ENCODE measurements at places on chromosomes 12 and 14.

GRCh38 chr14:77986773-77987172, 183.4 kb upstream of the NRXN3 start:
- DNase-seq, result no peak

DNA sequence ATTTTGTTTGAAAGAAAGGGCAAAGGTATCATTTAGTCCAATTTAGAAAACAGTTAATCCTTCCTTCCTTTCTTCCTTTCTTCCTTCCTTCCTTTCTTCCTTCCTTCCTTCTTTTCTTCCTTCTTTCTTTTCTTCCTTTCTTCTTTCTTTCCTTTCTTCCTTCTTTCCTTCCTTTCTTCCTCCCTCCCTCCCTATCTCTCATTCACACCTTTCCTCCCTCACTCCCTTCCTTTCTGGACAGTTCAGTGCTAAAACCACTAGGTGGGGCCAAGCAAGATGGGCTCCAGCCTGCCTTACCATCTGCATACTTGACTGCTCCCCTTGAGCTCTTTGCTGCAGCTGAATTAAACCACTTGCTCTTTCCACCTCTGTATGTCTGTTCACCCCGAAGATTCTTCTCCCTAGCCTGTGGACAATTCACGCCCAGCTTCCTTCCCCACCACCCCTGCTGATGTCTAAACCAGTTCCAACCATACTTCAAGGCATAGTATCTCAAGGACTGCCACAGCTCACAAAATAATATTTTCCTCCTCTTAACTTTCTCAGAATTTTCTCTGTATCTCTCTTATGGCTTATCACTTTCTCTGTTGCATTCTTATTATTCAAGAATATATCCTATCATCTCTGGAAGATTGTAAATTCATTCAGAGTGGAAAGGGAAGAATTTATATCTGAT, 78.0 kb downstream of the DBX2 start:
- DNase-seq, result no peak

DNA sequence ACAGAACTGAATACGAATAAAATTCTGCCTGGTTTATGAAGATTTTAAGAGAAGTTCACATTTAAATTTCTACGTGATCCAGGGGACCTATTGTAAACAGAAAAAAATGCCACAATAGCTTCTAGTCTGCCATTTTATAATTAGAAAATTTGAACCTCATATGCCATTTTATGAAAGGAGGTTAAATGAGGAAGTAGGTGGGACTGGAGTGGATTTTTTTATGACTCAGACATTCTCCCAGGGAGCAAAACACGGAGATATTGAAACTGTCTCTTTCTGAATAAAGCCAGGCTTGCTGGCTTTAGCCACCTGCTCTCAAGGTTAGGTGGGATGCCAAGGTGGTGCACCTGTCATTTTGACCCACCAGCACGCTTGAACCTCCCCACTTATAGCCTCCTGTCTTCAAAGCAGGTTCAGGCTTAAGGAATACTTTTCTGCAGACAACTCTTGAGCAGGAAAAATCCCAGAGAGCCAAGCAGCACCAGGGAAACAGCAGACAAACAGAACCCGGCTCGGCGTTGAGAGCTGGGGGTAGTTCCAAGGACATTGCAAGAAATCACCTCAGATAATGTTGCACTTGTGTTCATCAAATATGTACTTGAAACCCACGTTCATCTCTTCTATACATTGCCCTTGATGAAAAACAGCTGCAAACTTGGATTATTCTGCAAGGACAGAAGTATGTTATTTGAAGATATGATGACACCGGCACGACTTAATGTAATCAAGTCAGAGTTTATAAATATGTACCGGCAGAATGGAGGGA, 203.7 kb downstream of the PPM1H start:
- DNase-seq, result no peak

DNA sequence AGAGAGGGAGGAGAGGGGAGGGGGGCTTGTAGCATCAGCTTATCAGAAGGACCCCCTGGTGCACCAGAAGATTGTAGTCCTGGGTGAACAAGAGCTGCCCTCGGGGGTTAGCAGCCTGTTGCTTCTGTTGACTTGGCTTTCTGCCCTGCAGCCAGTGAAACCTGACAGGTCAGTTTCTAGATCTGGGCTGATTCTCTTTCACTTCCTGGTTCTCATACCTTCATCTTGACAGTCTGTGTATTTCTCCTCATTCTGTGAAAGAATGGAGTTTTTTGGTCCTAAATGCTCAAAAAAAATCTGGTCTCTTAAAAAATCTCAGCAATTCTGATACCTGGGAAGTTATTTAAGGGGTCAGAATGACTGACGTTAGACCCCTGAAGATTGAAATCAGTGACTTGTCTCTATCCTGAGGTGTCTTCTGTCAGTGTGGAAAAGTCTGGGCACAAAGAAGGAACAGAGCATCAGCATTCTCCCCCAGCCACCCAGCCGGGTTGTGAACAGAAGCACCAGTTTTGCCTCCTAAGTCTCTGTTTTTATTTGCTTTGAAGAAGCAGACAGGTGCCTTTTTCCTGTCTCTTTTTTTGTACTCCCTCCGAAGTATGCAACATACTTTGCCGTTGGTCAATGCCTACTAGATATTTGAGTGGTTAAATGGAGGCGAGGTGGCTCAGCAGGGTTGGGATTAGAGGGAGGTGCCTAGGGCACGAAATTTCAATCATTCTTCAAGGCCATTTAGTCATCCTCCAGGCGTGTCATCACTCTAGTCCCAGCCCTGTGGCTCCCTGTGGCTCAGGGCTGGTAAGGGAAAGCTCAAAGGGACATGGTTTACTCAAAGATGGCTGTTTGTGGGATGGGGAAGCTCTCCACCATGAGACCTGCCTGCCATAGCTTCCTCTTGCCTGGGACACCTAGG, 24.0 kb downstream of the TTC9 start:
- DNase-seq, result peak; percentile 27

DNA sequence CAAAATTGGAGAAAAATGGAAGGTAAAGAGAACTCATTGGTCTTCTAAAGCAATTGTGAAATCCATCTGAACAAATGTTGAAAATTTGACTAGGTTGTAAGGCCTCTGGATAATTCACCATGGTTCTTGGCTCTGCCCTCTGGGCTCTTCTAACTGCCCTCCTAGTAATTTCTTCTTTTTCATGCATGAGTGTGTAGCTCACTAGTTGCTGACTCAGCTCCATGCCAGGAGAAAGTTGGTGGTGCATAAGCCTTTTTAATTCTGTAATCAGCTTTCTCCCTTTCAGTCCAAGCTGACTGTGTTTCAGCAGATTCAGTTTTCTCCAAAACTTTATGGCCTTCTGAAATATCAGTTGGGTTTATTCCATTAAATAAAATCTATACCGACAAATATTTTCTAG, 877.8 kb upstream of the ATXN7L3B start:
- DNase-seq, result no peak

GRCh38 chr12:102808412-102808811, 108.6 kb downstream of the PAH start:
- no peak for DNase-seq

DNA sequence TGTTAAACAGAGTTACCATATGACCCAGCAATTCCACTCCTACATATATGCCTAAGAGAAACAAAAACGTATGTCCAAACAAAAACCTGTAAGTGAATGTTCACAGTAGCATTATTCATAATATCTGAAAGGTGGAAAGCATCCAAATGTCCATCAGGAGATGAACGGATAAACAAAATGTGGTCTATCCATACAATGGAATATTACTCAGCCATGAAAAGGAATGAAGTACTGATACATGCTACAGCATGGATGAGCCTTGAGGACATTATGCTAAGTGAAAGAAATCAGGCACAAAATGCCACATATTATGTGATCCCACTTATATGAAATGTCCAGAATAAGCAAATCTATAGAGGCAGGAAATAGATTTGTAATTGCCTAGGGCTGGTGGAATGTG, 16.8 kb downstream of the MOK start:
- no peak for DNase-seq

DNA sequence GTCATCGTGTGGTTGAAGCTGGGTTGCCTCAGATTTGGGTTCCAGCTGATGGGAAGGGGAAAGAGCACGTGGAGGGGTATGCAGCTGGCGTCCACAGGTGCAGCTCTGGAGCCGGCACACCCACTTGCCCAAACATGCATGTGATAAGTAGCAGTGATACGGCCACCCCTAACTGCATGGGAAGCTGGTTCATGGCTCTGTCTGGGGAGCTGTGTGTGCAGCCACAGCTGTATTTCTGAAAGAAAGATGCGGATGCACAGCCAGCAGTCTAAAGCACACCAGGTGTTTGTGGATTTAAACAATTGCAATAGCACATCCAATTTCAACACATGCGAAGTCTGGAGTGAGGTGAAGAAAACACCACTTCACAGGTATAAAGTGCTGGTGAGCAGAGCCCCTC, 181.4 kb downstream of the EFCAB11 start:
- DNase-seq, result no peak

GRCh38 chr12:27822076-27822712, 42.2 kb upstream of the MANSC4 start:
- DNase-seq, result peak; percentile 29

GRCh38 chr14:96195441-96196081, 9.1 kb upstream of the BDKRB2 start:
- no peak for DNase-seq

DNA sequence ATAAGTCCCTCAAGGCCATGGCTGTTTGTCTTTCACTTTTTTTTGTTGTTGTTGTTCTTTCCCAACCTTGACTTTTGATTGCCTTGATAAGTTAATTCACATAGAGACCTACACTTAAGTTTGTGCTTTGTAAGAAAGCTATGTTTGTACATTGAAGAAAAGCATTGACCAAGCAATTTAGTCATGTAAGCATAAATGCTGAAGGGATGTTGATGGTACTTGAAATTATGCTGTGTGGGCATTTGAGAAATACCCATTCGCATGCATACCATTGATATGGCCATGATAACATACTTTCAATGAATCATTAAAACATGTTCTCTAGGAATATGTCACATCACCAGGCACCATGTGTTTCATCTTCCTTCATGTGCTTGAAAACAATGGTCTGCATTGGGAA, 803.7 kb upstream of the TMEM132C start:
- DNase-seq, result no peak

DNA sequence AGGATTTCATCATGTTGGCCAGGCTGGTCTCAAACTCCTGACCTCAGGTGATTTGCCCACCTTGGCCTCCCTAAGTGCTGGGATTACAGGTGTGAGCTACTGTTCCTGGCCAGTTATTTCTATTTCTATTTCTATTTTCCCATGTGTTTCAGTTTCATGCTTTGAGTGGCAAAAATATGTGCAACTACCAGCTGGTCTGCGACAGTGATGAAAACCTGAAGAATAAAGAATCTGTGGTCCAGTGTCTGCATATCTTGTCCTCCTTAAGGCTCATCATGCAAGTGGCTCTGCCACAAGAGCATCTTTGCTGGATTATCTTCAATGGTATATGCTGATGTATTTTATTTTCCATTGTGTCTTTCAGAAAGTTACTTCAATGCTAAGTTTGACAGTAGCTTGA, 17.4 kb downstream of the CFAP54 start:
- DNase-seq, result no peak

DNA sequence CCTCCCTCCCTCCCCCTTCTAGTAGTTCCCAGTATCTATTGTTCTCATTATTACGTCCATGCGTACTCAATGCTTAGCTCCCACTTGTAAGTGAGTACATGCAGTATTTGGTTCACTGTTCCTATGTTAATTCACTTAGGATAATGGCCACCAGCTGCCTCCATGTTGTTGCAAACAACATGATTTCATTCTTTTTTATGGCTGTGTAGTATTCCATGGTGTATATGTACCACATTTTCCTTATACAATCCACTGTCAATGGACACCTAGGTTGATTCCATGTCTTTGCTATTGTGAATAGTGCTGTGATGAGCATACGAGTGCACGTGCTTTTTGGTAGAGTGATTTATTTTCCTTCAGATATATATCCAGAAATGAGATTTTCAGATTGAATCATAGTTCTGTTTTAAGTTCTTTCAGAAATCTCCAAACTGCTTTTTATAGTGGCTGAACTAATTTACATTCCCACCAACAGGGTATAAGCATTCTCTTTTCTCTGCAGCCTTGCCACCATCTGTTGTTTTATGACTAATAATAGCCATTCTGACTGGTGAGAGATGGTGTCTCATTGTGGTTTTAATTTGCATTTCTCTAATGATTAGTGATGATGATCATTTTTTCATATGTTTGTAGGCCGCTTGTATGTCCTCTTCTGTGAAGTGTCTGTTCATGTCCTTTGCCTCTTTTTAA, 17.9 kb upstream of the CLEC7A start:
- DNase-seq, result no peak

DNA sequence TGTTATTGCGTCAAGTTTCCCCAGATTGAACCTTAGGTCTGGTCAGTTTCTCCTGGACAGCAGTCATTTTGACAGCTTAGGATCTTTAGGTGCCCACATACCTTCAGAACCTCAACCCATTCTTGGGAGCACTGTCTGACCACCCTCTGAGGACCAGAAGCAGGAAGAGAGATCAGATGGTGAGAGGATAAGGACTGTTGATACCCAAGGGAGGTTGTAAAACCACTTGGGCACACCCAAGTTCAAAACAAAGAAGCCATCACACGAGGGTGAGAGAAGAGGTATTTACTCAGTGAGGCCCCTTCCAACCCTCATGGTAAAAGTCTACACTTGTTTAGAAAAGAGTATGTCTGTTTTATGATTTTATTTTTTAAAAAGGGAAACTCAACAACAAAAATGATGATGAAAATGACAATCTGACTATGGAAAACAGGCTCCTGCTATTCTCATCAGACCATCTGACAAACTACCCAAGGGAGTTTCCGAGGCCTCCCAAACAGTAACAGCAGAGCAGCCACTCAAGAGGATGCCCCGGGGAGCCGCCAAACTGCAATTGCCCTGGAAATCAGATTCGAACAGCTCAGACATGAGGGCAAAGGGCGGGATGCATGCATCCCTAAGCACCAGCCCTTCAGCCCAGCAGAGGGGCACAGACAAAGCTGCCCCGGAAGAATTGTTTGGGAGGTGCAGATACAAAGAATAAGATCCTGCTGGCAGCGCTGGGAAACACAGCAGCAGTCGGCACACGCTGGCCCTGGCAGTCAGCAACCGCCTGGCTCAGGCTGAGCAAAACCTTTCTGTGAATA, 162.6 kb upstream of the PLEKHG7 start:
- no peak for DNase-seq

DNA sequence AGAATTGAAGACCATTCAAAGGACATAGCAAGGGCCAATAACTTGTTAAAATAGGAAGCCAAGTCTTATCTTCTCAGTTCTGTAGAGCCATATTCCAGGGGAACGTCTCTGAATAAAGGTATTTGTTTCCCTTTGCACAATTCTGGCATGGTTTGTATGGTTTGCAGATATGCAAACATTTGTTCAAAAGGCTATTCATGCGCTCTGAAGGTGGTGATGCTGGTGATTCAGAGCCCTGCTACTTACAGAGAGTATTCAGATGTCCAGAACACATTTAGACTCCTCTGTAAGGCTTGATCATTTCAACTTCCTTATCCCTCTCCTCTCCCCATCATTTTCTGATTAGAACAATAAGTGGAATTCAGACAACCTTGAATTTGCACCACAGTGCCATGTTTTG, 35.9 kb downstream of the SLC4A8 start:
- no peak for DNase-seq
